ENCODE measurements at places on chromosomes 4 and X.

GRCh38 chr4:17558941-17559708 lies 17.9 kb upstream of the LAP3 start:
- no peak for DNase-seq

GRCh38 chrX:19956306-19956705 lies 34.6 kb downstream of the BCLAF3 start:
- DNase-seq = no peak

- DNase-seq = peak; percentile 31
These were observed 30.7 kb downstream of the ARHGEF9 start for GRCh38 chrX:63754136-63754859.

- no peak for DNase-seq
These were observed 92.8 kb downstream of the FRAS1 start for GRCh38 chr4:78149751-78150542.

- DNase-seq = no peak
These were observed 38.9 kb downstream of the ZDHHC15 start for GRCh38 chrX:75483933-75484332.

DNA sequence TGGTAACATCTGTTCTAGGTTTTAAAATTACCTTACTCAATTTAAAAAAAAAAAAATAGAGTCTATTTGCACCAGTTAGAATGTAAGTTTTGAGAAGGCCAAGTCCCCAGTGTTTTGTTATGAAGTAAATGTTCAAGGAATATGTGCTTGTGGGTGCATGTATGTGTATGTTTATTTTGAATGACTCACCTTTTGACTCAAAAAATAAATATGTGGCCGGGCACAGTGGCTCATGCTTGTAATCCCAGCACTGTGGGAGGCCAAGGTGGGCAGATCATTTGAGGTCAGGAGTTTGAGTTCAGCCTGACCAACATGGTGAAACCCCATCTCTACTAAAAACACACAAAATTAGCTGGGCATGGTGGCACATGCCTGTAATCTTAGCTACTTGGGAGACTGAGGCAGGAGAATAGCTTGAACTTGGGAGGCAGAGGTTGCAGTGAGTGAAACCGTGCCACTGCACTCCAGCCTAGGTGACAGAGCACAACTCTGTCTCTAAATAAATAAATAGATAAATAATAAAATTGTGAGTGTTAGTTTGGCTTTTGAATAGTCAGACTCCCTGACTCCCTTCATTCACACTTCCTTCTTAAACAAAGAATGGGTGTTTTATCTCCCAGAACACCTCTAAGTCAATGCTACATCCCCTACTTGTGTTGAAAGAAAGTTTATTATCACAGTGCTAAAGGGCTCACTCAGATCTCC lies 511.3 kb upstream of the PCDH7 start:
- no peak for DNase-seq

GRCh38 chr4:151955721-151956380 lies 195.0 kb upstream of the GATB start:
- peak; percentile 23 for DNase-seq

DNA sequence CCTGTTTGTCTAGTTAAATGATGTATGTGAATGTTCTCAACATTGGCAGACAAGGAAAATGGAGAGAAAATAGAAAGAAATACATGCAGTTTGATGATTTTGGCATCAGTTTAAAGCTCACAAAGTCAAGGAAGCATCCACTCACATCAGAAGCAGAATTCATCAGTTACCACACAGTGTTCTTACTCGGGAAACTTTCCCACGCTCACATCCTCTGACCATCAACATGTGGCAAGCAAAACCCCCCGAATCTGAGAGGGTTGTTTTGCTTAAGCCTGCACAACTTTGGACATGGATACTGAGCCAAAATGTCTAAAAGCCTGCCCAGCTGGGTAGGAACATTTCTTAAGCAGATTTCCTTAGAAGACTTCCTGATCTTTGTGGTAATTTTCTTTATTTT lies 407.6 kb downstream of the ANKRD50 start:
- no peak for DNase-seq

DNA sequence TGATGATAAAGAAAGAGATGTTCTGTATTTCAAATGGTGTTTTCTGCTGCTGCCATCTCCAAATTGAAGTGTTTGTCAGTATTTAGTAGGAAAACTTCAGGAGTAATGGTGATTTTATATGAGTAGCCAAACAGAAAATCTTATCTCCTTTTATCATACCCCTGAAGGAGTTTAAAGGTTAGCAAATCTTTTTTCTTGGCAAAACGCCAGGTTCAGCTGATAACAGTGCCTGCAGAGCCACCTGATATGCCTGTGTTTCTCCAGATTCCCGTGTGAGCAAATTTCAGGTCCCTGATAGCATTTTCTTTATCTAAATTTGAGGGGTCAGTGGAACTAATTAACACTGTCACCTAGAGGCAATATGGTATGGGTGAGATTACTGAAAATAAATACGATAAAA lies 65.8 kb upstream of the ETNPPL start:
- DNase-seq = no peak

DNA sequence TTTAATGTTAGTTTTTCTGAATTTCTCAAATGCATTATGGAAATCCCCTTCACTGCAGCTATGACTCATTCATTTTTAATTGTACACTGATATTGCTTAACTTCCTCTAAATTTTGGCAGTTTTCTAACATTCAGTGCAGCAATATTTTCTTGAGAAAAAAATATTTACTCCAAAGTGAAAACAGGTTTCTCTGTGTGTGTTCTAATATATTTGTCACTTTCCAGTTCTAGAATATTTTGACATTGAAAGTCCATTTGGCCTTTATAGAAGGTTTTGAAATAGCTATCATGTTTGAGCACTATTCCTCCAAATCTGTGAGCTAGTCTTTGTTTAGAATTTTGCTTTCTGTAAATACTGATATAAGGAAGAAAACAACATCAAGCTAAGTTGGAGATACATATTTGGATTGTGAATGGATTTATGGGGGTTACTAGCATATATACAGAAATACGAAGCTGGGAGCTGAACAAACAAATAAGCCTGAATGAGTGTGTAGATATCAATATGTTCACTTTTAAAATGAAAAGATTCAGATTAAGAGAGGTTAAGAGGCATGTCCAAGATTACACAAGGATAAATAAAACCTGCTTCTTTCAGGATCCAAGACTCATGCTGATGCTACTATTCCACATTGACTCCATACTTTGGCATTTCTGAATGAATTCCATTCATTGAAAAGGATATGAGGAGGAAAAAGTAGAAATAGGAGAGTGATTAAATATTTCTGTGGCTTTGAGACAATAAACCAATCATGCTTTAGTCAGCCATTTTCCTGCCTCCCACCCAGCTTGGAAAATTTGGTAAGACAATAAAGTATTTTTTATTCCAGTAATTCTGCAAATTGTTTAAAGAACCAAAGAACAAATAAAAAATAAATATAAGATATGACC lies 57.3 kb upstream of the SLIT2 start:
- no peak for DNase-seq

GRCh38 chrX:108312957-108313356 lies 125.3 kb downstream of the COL4A6 start:
- peak; percentile 18 for DNase-seq

DNA sequence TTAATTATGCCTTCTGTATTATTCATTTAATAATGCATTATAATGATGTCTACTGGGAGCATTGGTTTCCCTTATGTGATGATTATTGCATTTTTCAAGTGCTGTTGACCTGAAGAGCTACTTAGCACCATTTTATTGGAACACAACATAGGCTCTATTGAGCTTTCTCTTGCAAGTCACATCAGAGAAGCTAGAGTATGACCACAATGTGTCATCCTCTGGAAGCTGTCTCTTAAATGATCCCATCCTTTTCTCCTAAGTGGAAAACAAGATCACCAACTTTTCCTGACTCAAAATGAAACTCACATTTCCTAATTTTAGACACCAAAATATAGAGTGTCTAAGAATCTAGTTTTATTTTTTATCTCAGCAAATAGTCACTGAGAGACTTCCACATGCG lies 1451.9 kb downstream of the PCDH7 start:
- no peak for DNase-seq

DNA sequence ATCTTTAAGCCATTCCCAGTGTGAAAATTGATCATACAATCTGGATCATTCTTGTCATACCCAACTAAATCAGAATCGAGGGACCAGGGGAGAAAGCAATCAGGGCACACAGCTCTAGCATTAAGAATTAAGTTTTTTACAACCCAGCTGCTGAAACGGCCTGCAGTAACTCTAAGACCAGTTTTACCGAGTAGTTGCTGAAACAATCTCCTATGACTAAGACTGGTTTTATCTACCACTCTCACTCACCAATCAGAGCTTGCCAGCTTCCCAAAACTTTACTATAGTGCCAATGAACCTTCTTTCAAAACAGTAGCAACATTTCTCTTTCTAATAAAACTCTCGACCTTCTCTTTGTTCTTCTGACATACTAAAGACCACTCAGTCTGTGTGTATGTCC lies 2.8 kb upstream of the SAP30 start:
- no peak for DNase-seq

- no peak for DNase-seq
These were observed 605.1 kb downstream of the PCDH18 start for GRCh38 chr4:136927172-136927571.

DNA sequence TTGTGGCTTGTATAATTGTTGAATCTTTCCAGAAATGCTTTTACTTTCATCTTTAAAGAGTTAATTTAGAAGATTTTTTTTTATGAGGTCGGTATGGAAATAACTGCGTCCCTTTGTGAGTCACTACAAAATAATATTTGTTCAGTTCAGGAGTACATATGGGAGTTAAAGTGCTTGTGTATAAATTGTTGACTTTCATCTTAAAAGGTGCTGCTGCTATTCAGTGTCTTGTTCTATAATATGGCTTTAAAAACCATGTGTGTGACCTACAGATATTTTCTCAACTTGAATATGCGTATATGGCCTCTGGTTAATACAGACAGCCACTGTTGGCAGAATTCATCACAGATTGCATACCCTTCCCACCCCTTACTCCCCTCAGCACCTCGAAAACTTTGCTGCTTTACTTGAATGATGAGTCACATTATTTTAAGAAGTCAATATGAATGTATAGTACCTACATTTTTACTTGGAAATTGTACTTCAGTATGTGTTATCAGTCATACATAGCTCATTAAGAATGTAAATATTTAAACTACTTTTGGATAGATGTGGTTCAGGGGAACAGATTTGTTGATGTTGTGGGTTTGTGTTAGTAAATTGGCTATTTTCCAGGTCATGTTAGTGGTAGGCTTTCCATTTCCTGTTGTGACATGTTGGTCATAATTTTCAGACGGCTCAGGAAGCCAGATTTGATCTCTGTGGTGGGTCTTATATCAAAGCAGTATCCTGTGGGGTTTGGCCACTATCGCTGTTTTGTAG lies 1.5 kb downstream of the CLCN3 start:
- DNase-seq = no peak

GRCh38 chr4:155597281-155597680 lies 69.4 kb upstream of the GUCY1A1 start:
- no peak for DNase-seq

DNA sequence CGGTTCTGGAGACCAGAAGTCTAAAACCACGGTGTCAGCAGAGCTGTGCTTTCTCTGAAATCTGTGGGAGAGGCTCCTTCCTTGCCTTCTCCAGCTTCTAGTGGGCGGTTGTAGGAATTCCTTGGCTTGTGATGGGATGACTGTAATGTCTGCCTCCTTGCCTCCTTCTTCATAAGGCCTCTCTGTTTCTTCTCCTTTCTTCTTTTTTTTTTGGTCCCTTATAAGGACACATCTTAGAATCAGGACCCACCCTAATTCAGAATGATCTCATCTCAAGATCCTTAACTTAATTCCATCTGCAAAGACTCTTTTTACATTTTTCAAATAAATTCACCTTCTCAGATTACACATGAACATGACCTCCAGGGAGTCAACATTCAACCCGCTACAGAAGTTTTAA lies 186.9 kb downstream of the STK32B start:
- no peak for DNase-seq

GRCh38 chr4:138963412-138963811 lies 52.2 kb upstream of the NOCT start:
- DNase-seq = no peak

GRCh38 chr4:8835521-8836365 lies 35.9 kb downstream of the HMX1 start:
- no peak for DNase-seq

GRCh38 chr4:154958621-154959358 lies 177.7 kb downstream of the RBM46 start:
- DNase-seq = no peak

DNA sequence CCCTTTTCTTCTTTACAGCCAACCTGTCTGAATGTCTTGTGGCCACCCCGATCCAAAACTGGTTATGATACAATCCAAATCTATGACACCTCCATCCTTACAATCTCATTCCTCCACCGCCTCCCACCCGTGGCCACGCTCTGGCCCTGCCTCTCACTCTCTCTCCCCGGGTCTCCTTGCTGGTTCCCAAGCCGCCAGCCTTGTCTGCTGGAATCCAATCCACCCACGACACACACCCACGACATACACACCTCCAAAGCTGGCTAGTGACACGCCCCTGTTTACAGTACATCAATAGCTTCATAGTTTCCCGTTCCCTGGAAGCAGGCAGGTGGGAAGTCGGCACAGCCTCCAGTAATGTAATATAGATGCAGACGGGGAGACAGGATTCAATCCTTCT lies 99.0 kb downstream of the WFS1 start:
- DNase-seq = no peak

DNA sequence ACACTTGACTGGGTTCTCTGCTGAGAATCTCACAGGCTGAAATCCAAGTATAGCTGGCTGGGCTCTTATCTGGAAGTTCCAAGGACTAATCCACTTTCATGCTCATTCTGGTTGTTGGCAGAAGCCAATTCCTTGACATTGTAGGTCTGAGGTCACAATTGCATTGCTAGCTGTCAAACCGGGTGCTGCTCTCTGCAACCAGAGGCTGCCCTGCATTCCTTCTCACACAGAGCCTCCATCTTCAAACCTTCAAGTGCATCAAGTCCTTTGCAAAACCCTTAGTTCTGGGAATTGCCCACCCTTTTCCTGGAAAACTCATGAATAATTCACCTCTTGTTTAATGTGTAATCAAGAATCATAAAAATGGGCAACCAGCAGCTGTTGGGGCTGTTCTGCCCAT lies 404.2 kb downstream of the KCNIP4 start:
- no peak for DNase-seq

- no peak for DNase-seq
These were observed 135.0 kb downstream of the AMMECR1 start for GRCh38 chrX:110182865-110183264.

- no peak for DNase-seq
These were observed 41.7 kb downstream of the VSIG4 start for GRCh38 chrX:65997978-65998717.

GRCh38 chrX:110036162-110037033 lies 33.5 kb downstream of the TMEM164 start:
- DNase-seq = no peak

DNA sequence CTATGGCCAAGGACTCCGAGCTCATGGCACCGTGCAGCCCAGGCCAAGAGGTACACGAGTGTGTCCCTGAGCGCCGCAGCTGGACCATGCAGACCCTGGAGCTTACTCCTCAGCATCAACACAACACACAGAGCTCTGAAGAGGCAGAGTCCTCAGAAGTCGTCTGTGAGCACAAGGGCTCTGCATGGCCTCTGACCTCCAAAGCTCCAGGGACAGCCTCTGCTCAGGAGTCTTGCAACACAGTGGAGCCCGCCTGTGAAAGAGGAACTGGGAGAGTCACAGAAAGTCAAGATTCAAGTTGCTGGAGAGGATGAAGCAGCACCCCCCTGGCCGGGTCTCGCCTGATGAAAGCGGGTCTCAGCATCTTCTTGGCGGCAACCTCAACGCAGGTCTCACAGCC lies 2.9 kb downstream of the LRPAP1 start:
- DNase-seq = no peak

- no peak for DNase-seq
These were observed 219.8 kb downstream of the TLL1 start for GRCh38 chr4:166092797-166093290.

- DNase-seq = no peak
These were observed 207.5 kb downstream of the PDGFC start for GRCh38 chr4:156764145-156764544.
